ENCODE measurements at places on chromosomes 2 and 18. TPM values are rescaled to one million over a fixed set of nuclear protein-coding genes. Genes with fewer than 3 reads are reported as not detected.
A peak's percentile ranks its signal among the peaks of the same experiment; 100 is the strongest.

GRCh38 chr2:69122271-69122670, 109.3 kb downstream of the ANTXR1 start:
- DNase-seq = no peak

TMEM247 gene
- not detected for total RNA-seq

SNTG2 gene
- total RNA-seq = not detected

GRCh38 chr18:5393779-5394178, 98.3 kb upstream of the ZBTB14 start:
- DNase-seq = no peak

NOP58 gene
- total RNA-seq = 142 TPM

DNA sequence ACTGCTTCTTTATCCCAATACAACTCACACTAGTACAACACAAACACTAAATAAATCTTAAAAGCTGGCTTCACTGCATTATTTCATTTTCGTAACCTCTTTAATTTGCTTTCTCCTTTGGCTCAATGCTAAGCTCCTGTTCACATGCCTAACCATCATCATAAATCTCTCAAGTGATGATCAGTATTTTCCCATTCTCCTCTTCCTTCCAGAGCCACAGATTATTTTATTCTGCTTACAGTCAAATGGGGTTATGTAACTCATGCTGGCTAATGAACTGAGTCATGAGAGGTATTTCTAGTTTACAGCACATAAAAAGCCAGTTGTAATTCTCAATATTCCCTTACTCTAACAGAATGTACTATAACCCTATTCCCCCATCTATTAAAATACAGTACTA, 350.4 kb upstream of the ZC3H15 start:
- no peak for DNase-seq

DNA sequence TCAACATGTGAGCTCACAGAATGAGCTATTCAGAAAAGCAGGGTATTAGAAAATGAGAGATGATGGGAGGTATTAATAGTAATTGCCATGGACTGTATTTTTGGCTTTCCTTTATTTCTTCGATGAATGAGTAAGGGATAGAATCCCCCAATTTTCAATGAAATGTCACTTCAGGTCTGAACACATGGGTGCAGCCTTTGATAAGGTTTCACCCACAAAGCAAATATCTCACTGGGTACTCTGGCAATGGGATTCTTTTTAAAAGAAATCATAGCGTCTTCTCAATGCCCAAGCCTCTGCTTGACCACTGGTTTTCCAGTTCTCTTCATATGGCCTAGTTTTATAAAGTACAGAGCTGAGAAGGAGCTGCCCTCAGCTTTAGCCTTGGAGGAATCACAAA, 610.5 kb upstream of the FANCL start:
- DNase-seq = no peak

C2orf74 gene
- total RNA-seq = 4.7 TPM

CRYGC gene
- not detected for total RNA-seq

DNA sequence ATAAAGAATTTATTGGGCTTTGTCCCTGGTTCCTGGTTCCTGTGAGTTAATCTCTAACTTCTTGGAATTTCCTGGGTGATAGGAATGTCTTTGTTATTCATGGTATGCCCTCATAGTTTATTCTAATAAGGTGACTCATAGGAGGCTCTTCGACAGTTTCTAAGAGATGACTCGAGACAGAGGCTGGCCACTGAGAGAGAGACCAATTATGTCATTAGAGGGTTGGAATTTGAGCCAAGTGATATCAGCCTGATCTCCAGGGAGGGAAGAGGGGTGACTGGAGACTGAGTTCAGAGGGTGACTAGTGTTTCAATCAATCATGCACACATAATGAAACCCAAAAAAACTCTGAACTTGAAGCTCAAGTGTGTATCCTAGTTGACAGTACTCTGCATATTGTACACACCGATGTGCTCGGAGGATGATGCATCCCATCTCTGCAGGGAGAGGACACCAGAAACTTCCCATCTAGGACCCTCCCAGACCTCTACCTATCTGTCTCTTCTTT, 185.7 kb downstream of the MTCL1 start:
- no peak for DNase-seq

DNA sequence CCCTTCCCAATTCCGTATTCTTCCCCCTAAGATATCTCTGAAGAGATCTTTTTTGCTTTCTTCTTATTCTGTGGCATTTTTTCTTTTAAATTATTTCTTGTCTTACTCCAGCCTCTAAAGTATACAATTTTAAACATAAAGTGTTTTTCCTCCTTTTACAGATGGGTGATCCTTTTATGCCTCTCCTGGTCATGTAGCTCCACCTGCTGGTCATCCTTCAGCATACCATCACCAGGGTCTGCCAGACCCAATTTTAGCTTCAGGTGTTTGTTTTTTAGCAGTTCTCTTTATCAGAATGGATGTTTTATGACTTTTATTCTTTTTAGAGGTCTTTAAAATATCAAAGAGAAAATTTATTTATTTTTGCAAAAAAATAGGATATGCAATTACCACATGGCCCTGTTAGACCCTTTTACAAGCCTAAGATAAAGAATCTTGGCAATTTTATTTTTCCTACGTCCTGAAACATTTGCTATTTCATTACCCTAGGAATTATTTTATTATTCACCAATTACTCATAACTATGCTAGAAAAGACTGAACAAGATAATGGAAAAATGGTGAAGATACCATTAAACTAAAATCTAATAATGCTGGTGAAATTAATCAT, 55.5 kb downstream of the PIGN start:
- peak; percentile 7 for DNase-seq

- no peak for DNase-seq
Measured at GRCh38 chr2:177763531-177764265, 308.9 kb downstream of the PDE11A start.

GRCh38 chr18:23149570-23149969, 14.3 kb downstream of the CABLES1 start:
- no peak for DNase-seq

GRCh38 chr18:48629730-48630324, 91.0 kb downstream of the CTIF start:
- no peak for DNase-seq

HNMT gene
- total RNA-seq = not detected

DNA sequence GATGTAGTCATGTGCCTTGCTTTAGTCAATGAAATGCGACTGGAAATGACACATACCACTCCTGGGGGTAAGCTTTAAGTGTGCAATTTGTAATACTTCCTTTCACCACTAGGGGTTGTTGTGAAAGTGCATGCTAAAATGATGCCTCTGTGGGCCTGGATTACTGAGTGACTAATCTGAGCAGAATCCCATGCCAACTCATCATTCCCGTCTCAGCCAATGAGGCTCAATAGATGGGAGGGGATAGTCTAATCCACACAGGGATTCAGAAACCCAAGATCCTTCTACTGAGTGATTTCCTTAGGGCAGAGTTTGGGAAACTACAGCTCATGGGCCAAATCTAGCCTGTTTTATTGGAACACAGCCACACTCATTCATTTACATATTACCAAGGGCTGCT, 54.0 kb downstream of the HRH4 start:
- DNase-seq = no peak

CLIP4 gene
- total RNA-seq = 19.0 TPM

CHN1 gene
- total RNA-seq = 0.24 TPM

DNA sequence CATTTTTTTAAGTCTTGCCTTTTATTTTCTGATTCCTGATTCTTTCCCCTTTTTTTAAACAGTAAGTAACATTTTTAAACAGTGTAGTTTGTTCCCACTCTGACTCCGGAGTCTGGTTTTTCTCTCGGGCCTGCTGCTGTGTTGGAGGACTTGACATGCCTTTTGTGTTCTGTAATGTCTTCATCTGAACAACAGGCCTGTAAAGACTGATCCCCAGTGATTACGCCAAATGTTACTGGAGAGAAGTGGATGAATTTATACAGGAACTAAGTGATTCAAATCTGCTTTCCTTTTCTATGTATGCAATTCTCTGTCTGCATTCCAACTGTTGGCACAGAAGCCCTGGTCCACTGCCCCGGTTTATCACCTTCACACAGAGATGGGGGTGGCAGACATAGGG, 54.3 kb upstream of the RMDN2 start:
- no peak for DNase-seq

DNA sequence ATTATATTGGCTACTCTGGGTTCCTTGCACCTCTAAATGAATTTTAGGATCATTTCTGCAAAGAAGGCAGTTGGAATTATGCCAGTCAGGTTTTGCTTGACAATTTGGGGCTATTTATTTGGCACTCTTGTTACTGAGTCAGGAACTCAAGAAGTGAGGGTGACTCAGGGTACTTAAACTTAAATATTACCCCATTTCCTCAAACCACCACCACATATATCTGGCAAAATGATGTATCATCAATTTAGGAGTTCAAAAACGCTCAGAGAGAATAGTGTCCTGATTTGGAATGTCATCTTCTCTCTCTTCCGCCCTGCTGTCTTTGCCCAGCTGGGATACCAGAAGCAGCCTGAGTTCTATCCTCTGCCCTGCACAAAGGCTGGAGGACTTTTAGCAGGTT, 2.4 kb upstream of the THNSL2 start:
- DNase-seq = no peak

DNA sequence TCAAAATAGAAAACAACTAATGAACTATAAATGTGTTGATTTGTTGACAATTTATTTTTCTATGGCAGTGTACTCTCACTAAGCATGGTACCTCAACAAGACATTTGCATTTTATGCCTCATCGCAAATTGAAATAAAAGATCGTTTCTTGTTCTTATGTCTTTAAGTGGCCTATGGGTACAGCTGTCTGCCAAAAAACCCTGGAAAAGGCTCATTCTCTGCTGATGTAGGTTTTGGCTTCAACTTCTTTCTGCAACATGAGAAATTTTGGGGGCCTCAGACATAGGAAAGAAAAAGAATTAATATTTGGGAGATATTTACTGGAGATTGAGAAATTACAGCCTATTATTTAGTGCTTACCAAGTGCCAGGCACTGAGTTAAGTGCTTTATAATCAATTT, 205.1 kb upstream of the DPP10 start:
- no peak for DNase-seq

RIT2 gene
- not detected for total RNA-seq

DNA sequence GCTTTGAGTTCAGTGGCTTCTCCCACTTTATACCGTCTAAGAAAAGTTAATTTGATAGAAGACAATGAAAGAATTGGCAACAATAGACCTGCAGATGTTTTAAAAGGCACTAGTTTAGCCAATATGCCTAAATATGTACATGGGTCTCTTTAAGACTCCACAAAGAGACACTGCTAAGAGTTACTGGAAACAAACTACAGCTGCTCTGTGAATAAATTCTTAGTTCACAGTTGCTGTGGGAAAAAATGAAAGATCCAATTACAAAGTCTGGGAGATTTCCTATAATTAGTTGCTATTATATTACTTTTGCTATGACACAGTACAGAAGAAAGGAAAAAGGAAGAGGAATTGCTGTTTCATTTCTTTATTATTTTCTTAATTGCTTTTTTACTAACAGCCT, 34.3 kb downstream of the SCN9A start:
- DNase-seq = no peak

RHBDD1 gene
- total RNA-seq = 25.7 TPM

CNGA3 gene
- total RNA-seq = not detected

DNA sequence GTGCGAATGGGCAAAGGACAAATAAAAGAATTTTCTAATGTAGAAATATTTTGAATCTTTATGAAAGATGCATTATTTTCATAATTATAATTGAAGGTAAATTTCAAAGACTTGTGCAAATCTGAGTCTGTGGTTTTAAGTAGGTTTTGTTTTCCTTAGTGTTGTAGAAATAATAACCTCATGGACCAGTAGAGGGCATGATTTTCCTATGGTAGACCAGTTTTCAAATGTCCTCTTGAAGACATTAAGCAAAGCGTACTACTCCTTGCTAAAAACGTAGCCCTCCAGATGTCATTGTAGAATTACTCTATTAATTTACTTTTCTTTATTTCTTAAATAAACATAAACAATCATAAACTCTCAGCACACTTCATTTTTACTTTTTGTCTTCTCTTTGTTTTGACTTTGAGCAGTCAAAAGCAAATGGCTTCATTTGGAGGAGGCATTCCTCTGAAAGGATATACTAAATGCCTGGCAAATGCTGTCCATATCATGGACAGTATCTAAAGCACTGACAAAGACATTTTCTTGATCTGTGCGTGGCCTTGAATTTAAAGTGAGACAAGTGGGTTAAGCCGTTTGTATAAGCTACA, 85.8 kb upstream of the FAM237A start:
- DNase-seq = no peak

DNA sequence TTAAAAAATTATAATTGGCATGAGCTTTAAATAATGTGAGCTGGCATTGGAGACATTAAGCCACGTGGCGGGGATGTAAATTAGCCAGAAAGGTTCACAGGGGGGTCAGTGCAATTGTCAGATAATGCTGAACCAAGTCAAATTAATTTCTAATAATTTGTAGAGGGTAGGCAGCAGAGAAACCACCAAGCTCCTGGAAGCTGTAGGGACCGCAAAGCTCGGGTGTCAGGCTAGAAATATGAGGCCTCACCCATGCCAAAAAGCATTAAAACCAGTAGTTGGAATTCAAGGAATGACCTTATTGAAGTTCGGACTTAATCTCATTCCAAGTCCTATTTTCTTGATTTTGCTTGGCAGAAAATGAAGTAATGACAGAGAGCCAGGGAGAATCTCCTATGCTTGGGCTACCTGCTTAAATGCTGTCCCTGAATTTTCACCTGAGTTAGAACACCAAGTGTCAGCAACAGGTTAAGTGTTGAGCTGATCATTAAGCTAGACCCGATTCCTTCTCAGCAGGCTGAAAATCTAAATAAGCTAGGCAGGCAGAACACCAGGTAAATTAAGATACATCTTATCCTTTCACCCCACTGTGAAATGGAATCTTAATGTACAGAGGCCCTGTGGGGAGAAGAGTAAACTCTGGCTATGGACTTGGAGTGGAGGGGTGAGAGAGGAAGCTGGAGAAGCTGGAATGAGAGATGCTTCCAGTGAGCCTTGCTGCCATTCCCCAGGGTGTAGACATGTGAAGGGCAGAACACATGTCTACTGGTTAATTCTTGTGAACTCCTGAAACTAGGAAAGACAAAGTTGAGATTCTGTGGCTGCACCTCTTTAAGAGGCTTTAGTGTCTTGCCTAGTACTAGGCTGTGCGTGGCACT, 520.0 kb downstream of the SLC4A3 start:
- DNase-seq = no peak

GRCh38 chr18:21853016-21853415, 112.4 kb downstream of the MIB1 start:
- DNase-seq = peak; percentile 67

DNA sequence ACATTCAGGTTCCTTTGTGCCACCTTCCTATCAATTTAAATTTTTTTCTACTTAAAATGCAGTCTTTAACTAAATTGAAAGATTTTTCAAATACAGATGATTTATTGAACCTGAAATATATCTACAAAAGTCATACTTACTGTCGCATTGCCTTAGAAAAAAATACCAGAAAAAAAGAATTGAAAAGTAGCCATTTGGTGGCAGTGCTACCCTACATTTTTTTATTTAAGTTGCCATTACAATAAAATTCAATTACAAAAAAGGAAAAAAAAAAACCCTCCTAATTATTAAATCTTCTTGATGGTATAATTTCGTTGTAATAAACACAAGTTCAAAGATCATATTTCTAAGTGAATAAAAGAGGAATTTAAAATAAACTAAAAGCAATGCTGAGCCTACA, 43.4 kb downstream of the DSC3 start:
- no peak for DNase-seq

Data from GM12878 (cell line).